ENCODE measurements at places on chromosomes 2 and 18. TPM values are rescaled to one million over a fixed set of nuclear protein-coding genes. Genes with fewer than 3 reads are reported as not detected.

The PFN4 gene
- total RNA-seq: not detected

The KCNE4 gene
- 9.6 TPM for total RNA-seq

The DUSP11 gene
- total RNA-seq: 24.1 TPM

The FAM124B gene
- total RNA-seq: 1.1 TPM

The LRRFIP1 gene
- 196 TPM for total RNA-seq

The TOGARAM2 gene
- total RNA-seq: 0.49 TPM

DNA sequence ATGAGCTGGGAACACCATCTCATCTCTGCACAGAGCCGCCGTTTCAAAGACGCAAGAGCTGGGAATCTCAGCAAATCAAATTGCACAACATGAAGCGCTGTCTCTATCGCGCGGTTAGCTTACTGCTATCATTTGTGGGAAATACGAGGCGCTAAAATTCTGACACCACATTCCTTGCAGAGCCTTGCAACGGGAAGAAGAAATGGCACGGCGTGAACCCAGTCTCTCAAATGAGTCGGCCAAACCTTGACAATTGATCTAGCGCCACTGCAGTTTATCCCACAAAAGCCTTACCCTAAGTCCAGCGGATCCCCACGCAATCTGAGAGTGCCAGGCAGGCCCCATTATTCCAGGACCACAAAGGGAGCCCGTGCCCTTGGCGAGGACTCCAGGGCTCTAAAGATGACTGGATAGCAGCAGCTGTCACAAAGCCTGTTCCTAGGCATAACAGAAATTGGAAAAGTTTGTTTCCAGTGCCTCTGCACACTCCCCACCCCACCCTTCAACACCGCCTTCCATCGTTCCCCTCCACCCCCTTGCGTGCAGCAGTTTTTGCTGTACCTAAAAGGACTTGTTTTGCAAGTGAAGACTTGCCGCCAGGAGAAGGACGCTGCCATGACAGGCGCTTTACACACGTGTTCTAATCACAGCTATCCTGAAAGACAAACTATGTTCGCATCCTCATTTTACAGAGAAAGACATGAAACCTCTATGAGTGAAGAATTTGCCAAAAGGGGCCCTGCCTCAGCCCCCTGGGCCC is 252.4 kb downstream of the EIPR1 start:
- DNase-seq: no peak

GRCh38 chr2:164560181-164560792 is 61.0 kb downstream of the GRB14 start:
- DNase-seq: no peak

- DNase-seq: no peak
These were observed 160.2 kb downstream of the ZEB2 start for GRCh38 chr2:144359684-144360083.

- no peak for DNase-seq
These were observed 16.5 kb downstream of the RNF149 start for GRCh38 chr2:101291973-101292372.

DNA sequence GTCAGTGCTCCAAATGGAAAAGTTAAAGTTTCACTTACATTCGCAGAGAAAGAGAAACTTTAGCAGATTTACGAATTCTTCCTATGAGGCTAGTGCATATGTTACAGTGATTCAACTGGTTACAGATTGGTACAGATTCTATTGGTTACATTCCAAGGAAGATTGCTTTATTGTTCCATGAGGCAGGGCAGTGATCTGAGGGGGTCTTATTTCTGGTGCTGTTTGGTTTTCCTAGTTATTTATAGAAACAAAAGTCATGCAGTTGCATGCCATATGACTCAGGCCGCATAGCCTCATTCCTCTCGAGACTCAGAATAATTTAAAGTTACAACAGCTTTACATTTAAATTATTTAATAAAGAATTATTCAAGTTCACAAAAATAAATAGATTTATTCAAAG is 385.4 kb upstream of the SYT4 start:
- no peak for DNase-seq

GRCh38 chr2:168703926-168704325 is 98.5 kb upstream of the NOSTRIN start:
- no peak for DNase-seq

DNA sequence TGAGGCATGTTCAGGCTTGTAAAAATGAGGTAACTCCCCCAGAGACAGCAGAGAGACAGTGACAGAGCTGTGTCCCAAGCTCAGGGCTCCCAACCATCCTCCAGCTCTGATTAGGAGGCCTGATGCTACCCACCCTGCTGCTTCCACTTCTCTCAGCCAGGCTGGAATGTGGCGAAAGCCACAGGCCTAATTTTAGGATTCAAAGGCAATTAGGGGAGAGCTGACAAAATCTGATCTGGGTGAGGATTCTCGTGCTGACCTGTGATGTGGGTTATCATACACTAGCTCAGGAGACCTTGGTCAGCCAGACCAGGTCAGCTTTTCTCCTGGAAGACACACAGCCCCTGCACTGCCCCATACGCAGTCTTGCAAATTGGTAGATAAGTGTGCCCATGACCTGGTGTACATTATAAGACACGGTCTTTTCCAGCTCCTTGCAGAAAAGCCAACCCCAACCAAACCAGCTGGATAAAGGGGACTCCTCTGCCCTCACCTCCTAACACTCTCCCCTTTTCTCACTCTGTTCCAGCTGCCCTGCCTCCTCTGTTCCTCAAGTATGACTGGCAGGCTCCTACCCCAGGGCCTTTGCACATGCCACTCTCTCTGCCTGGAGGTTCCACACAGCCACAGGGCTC is 225.9 kb downstream of the MGAT5 start:
- no peak for DNase-seq

DNA sequence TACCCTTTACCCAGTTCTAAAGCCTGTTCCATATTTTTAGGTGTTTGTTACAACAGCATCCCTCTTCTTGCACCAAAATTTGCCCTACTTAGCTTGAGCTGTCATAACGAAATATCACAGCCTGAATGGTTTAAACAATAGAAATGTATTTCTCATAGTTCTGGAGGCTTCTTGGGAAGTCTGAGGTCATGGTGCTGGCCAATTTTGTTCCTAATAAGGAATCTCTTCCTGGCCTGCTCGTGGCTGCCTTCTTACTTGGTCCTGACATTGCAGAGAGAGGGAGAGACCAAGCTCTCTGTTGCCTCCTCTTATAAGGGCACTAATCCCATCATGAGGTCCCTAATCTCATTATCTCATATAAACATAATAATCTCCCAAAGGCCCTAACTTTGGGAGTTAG is 267.8 kb downstream of the PID1 start:
- DNase-seq: no peak

DNA sequence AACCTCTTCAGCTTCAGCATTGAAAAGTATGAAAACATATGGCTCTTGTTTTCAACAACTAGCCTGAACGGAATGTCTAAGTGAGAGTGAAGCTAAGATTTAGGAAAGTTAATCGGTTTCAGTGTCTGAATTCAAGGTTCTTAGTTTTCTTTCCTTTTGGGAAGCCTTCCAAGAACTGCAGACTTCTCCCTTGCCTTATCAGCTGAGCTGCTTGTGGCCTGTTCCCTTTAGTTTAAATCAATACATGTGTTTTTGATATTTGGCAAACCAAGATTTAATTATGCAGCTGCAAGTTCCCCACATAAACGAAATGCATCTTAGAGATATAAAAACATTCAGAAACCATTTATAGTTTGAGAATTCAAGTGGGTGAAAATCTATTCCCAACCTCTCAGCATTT is 274.3 kb upstream of the NRP2 start:
- DNase-seq: no peak

DNA sequence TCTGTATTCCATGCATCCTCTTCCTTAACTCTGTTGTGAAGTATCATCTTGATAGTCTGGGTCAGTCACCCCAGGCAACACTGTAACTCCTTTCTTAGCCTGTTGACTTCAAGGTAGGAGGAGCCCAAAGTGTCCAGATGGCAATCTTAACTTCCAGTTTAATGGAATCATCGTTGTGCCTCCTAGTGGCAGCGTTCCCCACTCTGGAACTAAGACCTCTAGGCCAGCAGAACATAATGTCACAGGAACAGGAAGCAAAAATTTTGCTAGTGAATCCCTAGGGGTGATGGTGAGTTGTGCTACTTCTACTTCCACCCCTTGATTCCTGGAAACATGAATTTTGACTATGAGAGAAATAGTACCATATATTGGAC is 11.7 kb downstream of the SGPP2 start:
- no peak for DNase-seq
